ENCODE measurements at places on chromosomes 2 and 18.

DNA sequence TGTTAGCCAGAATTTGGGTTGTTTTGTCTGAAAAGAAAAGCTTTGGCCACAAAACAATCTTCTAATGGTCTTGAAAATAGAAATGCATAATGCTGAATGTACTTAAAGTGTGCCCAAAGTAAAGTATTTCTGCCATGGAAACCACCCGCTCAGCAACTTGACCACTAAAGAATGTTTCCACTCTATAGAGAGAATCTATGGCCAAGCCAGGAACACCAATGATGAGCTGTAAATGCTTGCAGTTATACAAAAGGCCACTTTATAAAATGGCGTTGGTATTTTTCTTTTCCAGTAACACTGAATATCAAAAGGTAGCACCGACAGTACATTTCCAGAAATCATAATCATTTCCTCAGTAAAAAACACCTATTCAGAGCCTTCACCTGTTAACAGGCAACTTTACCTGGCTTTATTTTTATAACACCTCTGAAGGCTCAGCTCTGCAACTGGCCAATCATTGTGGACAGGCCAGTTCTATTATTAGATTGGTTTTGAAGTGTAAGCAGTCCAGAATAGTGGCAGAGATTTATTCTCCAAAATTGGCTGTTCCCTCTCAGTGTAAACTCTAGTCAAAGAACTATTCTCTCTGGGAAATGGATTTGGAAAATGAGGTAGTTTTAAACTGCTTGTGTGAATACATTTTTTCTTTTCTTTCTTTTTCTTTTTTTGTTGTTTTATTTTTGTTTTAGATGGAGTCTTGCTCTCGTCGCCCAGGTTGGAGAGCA lies 36.1 kb downstream of the SLC40A1 start:
- no peak for DNase-seq

DNA sequence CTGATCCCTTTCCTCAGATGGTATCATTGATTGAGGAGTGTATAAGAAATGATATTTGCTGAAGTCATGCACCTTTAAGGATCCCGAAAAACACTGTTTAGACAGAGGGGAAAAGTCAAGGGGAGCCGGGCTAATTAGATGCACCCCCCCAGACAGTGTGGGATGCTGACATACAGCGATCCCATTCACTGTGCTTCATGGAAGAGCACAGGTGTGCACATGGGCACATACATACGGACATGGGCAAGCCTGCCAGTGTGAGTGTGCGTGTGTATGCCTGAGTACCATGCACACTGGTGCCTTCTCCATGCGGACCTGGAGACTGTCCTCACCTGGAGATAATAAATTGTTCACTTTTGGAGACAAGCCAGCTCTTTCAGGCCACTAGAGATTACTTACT lies 22.6 kb downstream of the MEIS1 start:
- no peak for DNase-seq

DNA sequence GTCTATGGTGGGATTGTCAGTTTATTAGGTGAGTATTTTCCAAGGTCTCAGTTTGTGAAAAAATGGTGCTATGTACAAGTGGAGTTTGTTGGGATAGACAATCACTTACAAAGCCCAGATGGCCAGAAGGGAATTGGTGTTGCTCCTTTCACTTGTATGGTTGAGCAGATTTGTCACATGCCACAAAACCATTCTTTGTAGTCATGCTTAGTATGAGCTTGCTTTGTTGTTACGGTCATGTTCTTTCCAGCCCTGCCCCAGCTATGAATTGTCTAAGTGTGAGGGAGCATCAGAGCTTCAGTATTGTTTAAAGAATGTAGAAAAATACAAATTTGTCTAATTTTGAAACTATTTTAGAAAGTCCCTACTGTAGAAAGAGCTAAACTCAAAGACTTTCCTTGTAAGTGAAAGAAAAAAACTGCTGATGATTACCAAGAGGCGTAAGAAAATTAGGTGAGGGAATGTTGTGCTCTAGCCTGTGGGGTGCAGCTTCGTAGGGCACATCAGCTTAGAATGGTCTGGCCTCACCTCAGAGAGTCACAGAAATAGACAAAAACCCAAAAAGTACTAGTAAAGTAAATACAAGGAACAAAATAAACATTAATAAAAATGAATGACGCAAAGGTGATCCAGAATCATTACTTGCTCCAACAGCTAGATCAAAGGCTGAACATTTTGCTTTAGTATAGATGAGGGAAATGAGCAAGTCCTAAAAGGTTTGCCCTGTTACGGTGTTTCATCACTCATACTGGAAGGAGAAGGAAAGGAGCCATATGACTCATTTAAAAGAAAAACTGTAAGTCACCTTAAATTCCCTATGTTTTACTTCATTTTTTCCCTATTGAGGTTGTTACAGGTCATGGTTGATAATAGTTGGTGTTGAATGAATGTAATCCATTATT lies 9.2 kb downstream of the TGIF1 start:
- DNase-seq, result no peak

DNA sequence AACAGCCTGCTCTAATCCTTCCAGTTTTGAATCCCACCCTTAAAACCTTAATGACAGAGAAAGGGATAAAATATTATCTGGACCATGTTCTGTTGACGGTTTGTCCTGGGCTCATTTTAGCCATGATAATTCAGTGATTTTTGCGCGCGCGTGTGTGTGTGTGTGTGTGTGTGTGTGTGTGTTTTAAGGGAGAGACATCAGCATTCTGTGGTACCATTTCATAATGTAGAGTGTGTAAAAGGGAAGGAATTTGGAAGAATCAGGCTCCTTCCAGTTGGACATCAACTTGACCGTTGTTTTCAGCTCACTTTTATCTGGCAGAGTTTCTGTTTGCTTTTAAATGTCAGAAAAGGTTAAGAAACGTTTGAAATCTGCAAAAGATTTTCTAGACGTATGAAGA lies 535.5 kb downstream of the TNS1 start:
- no peak for DNase-seq

DNA sequence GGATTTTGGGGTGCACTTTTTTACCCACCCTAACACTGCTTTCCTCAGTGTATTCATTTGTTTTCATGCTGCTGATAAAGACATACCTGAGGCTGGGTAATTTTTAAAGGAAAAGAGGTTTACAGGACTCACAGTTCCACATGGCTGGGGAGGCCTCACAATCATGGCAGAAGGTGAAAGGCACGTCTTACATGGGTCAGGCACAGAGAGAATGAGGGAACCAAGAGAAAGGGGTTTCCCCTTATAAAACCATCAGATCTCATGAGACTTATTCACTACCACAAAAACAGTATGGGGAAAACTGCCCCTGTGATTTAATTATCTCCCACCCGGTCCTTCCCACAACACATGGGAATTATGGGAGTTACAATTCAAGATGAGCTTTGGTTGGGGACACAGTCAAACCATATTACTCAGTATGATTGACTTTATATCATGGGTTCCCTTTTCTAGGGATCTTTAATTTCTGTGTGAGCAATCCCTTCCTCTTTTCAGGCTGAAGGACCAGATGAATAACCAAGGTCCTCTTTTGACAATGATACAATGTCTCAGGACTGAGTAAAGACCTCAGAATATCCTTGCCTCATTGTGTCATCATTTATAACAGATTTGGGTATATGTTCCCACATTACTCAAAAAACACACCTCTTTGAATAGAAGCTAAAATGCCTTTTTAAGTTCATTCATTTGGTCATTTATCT lies 100.1 kb upstream of the TRIB2 start:
- no peak for DNase-seq

DNA sequence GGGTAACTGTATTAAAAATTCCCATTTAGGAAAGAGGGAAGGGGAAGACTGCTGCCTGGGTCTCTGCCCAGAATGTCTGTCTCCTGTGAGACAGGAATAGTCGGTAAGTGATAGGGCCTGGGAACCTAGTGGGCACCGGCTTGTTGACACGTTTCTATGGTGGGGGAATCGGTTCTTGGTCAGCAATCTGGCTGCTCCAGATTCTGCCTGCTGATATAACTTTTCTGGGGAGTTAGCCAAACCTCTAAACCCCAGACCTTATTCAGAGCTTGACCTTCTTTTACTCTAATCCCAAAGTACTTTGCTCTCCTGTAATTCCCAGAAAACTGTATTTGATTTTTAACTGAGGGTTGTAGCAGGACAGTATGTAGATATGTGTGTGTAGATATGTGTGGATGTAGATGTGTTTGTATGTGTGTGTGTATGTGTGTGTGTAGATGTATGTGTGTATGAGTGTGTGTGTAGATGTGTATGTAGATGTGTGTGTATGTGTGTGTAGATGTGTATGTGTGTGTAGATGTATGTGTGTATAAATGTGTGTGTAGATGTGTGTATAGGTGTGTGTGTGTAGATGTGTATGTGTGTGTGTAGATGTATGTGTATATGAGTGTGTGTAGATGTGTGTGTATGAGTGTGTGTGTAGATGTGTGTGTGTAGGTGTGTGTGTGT lies 61.8 kb upstream of the TXNDC2 start:
- DNase-seq, result no peak

DNA sequence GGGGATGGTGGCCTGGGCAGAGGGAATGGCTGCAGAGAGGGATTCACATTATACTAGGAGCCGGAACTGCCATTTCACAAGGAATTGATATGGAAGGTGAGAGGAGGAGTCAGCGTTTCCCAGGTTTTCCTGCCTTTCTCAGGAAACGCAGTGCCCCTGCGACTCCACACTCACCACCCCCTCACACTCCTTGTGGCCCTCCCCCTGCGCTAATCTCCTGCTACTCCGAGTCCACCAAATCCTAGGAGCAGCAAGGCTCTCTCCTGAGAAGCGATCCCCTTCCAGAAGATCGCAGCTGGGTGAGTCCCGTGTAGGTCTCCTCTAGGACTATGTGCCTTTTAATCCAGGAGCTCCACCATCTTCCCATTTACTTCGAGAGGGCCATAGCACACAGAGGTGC lies 140.6 kb downstream of the VAPA start:
- DNase-seq, result no peak

DNA sequence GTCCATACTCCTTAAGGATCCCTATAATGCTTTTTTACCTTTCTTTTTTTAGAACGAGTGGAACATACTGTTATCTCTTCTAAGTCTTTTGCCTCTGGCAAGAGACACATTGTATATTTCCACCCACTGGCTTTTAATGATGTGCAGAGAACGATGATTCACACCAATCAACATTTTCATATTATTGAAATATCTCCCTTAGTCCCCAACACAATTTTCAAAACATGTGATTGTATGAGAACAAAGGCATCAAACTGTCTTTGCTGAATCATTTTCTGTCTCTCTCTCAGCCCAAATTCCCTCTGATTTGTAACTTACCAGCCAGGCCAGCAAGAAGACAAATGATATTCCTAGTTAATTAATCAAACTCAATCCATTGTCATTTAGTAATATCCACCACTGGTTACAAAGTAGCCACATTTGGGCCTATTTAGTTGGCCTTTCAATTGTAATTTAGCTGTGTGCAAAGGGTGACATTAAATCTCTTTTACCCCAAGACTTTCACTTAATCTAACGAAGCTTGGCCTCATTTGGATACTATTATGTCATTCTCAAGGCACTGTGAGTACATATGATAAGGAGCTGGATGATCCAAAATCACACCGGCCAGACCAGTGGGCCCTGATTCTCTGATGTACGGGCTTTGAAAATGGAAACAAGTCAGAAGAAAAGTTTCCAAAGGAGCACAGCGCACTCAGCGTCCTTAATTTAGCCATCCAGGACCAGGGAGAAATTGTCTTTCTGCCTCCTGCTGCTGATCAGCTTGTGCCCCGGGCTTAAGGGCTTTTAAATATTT lies 185.1 kb downstream of the SCG2 start:
- no peak for DNase-seq

DNA sequence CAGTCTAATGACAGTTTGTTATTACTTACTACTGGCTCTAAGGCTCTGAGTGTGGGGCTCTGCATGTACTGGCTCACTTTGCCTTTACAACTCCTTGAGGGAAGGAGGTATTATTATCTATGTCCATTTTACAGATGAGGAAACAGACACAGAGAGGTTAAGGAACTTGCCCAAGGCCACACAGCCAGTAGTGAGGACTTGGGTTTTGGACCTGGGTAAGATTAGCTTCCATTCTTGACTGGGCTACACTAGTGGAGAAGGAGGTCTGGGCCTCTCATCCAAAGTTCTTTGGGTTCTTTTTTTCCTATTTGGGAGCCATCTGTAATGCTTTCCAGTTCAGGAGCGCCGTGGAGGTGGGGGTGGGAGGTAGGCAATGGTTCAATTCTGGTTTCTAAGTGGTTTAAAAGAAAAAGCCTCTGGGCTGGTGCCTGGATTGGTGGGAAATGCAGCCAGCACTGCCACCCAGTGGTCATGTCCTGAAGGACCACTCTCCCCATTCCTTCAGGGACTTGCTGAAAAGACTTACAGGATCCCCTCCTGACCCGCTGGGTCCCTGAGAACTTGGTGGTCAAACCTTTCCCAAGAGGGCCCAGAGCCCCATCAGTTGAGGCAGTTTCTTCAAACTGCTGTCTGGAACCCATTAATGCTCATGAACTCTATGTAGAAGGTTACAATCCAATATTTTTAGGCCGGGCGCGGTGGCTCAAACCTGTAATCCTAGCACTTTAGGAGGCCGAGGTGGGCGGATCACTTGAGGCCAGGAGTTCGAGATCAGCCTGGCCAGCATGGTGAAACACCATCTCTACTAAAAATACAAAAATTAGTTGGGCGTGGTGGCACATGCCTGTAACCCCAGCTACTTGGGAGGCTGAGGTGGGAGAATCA lies 38.6 kb upstream of the NOTO start:
- DNase-seq, result no peak

GRCh38 chr2:204370172-204370718 lies 175.0 kb upstream of the PARD3B start:
- DNase-seq, result no peak

- no peak for DNase-seq
Measured at GRCh38 chr2:173441222-173441621, 86.5 kb downstream of the CDCA7 start.

GRCh38 chr2:198314559-198315153 lies 510.3 kb downstream of the PLCL1 start:
- no peak for DNase-seq

- DNase-seq, result no peak
Measured at GRCh38 chr2:106201661-106202060, 7.6 kb upstream of the UXS1 start.

- no peak for DNase-seq
Measured at GRCh38 chr2:192072778-192073177, 122.0 kb downstream of the TMEFF2 start.

GRCh38 chr2:98541489-98541888 lies 66.8 kb downstream of the COA5 start:
- no peak for DNase-seq

DNA sequence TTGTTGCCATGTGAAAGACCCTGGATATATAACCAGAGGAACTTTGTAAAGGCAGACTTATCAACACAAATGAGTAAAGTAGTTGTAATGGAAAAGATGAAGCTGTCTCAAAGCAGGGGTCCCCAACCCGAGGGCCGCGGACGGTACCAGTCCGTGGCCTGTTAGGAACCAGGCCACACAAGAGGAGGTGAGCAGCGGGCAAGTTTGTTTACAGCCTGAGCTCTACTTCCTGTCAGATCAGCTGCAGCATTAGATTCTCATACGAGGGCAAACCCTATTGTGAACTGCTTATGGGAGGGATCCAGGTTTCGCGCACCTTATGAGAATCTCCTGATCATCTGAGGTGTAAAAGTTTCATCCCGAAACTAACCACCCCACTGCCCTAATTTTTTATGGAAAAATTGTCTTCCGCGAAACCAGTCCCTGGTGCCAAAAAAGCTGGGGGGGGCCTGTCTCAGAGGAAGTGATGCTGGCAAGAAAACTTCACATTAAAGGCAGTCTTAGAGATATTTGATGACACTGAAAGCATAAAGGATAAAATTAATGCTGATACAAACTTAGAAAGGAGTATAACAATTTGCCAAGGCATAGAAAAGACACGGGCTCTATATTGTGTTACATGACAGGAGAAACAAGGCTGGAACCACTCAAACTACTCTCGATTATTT lies 57.5 kb upstream of the MSTN start:
- no peak for DNase-seq
